D341Med (cell line): ENCODE measurements at places on chromosomes 2 and 18.

- DNase-seq = no peak
Observed at GRCh38 chr2:216389570-216389969, 17.3 kb upstream of the MARCHF4 start.

DNA sequence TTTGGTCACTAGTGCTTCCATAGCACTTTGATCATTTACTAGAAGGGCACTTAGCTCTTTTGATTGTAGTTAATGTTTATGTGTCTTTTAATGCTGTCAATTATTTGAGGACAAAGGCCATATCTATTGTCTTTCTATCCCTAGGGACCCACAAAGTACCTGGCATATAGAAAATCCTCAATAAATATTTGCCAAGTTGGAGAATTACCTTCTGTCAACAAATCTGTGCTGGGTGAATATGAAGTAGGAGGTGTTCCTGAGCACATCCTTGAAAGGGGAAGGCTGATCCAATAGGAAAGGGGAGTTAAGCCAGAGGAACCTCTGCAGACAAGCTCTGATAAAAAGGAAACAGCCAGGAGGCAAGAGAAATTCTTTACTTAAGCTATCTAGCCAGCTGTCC is 8.2 kb downstream of the DPP4 start:
- DNase-seq = no peak

- DNase-seq = no peak
Observed at GRCh38 chr2:236691799-236692167, 122.2 kb downstream of the ACKR3 start.

DNA sequence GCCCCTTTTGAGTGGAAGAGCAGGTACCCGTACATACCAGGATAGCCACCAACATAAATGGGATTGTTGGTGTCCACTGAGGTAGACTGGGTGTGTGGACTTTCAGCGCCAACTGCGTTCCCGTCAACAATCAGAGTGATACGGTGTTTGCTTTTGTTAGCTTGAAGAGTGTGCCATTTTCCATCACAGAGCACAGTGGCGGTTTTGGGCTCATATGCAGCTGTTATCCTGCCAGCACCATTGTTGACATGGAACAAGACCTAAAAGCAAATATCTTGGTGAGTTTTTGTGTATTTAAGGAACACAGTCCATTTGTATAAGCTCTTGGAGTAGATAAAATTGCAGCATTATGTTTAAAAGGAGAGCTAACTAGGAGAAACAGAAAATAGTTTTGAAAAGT is 174.5 kb downstream of the LAMA1 start:
- no peak for DNase-seq

DNA sequence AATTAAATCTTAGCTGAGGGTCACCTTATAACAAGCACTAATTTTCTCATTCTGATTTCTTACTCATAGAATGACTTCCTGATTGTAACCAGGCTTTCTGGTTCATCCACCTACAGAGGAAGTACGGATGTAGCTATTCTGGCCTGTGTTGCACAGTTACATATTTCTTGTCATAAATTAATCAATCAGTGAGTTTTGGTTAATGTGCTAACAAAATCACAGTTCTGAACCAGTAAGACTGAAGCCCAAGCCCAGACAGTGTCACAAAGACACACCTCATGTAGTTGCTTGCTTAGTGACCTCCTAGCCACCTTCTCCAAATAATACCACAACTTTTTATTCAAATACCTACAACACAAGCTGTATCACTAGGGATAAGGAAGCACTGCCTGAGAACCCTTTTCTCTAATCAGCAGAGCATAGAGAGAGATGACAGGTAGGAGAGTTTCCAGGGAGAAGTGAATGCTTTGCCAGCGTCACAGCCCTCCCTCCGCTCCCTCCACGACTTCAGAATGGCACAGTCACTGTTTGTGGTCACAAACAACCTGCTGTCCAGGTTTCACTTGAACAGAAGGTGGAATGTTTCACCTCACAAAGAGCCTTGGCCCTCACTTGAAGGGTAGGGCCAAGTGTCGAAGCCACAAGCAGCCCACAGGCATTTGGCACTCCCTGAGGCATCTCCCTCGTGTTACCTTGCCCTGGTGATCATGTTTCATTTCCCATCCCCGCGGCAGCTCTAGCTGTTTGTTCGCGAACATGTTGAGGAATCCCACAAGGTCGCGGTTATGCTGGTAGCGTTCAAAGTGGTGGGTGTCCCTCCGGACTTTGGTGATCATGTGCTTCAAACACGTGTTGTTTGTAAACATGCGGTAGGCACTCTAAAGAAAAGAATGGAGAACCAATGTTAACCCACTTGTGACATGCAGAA is 120.8 kb upstream of the STK17B start:
- no peak for DNase-seq

- DNase-seq = no peak
Observed at GRCh38 chr2:127913808-127914457, 28.2 kb upstream of the AMMECR1L start.

DNA sequence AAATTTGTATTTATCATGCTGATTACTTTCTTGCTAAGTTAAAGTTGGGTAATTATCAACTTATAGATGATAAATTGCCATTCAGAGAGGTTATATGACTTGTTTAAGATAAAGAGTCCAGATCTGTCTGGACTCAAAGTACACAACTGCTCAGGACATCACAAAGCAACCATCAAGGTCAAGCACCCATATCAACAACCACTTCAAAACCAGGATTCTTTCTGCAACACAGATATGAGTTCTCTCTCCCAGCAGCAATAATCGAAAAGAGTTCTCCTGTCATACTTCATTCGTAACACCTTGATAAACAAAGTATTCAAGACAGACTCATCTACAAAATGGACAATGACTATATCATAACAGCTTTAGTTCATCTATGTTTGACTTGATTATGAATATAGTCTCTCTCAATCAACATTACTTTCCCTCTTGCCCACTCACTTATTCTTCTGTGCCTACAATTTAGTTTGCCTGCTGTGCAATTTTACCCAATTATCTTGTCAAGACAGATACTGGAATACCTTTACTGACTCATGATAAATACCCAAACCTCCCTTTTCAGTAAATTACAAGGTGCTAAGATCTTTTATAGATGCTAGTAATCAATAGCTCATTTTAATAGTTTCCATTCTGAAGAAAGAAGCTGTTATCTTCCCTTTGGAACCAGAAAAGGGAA is 281.8 kb downstream of the NBAS start:
- no peak for DNase-seq

GRCh38 chr2:100518801-100519200 is 44.0 kb upstream of the PDCL3 start:
- no peak for DNase-seq

DNA sequence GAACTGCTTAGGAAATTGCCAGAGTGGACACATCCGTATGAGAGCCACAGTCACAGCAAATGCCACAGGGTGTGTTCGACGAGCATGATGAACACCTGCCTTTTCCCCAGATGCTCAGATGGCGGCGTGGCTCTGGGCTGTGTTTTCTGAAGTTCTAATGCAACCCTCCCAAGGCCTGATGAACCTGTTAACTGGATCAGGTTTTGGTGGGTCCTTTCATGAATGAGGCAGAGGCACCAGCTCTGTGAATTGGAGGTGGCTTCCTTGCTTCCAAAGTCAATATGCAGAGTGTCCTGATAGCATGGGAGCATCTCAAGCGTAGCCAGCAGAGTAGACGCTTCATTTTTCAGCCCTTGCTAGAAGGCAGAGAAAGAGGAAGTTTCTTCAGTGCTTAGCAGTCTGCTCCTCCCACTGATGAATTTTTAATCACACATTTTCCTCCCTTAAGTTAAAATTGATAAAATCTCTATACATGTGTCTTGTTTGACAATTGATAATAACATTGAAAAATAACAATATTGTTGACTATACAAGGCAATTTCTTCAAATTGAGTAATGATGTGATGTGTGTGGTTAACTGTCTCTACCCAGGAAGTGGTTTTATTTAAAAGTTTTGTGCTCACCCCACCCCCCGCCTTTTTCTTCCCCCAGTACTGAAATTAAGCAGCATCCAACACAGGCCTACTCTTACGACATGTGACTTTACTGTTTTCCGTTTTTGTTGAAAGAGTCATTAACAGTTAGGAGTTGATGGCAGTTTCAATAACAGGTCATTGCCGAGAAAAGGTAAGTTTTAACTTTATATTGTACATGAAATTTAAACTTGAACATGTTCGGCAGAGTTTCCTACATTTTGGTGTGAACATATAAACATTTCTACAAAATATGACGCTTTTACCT is at the start of gene ARHGAP15:
Gene ARHGAP15 (plus strand): TSS at position 739 of the 900 bp plus-strand sequence.
- no peak for DNase-seq

GRCh38 chr18:74694436-74694835 is 96.8 kb downstream of the ZNF407 start:
- DNase-seq = no peak

DNA sequence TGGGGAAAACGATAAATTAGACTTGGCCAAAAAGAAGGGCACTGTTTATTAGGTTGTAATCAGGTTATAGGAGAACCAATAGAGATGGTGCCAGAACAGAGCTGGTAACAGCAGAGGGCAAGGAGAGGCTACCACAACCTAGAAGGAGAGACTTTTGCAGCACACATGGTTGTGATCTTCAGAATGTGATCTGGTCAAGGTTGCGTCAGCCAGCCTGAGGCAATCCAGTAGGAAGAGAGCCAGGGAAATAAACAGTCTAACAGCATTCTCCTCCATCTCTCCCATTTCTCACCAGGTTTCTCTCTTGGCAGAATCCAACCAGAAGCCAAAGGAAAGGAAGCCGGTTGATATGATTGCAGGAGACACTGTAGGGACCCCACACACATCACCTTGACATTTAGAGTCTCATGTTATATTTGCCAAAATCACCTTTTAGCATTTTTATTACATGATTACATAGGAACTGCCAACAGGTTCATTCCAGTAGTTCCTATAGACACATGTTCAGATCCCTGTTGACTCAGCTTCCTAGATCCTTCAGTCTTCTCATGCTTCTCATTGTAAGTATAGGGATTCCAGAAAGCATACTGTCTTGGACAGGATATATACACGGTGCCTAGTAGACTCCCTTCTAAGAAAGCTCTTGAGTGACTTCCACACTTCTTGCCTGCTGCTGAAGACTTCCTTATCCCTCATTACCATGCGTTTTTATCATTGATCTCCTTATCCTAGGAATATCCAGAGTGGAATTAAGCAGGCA is 17.6 kb upstream of the SPATS2L start:
- no peak for DNase-seq

- no peak for DNase-seq
Observed at GRCh38 chr2:66701251-66701650, 266.3 kb downstream of the MEIS1 start.

DNA sequence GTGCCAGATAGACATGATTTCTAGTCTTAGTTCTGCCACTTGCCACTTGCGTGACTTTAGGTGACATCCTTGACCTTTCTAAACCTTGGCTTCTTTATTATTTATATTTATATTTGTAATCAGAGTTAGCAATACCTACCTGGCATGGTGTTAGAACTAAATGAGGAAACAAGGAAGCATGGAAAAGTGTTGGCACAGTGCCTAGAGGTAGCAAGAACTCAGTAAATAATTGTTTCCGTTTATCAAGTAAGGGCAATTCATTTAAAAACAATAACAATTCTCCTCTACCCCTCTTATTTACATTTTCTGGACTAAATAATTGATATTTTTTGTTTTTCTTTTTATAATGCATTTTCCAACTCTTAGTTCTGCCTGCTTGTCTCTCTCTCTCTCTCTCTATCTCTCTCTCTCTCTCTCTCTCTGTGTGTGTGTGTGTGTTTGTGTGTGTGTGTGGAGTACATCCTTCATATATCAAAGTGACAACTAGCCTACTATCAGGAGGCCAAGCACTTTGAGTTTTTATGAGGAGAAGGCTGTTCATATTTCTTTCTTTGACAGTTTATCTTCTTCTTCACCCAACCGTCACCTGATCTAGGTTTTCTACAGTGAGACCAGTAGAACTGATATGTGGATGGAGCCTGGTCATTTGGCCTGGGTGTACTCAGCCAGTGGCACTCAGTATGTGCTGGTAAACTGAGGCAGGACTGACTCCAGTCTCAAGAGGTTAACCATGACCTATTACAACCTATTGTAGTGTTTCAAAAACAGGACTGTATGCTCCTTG is 134.5 kb downstream of the LRRTM1 start:
- no peak for DNase-seq

GRCh38 chr2:24453379-24454073 is 37.5 kb upstream of the NCOA1 start:
- DNase-seq = no peak

DNA sequence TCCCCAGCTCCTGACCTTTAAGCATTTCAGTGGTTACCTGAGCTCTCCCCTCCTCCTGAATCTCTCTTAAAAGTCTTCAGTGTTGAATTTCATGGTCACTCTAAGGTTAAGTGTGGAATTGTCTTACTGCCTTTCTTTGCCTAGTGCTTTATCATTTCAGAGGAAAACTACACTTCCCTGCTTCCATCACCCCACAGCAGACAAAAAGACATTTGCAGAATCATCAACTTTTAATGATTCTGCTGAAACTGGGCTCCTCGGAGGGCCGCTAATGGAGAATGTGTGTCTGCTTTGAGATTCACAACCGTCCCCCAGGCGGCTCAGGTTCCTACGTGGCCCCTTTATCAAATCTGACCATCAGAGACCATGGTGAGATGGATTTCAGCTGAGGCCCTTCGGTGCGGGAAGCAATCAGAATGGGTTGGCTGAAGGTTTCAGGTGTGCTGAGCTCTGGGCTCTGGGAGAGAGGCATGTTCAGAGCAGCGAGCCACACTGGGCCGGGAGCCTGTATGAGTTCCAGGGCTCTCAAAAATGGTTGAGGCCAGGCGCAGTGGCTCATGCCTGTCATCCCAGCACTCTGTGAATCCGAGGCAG is 41.9 kb upstream of the TBC1D8 start:
- no peak for DNase-seq

- no peak for DNase-seq
Observed at GRCh38 chr2:46612675-46613074, 133.3 kb downstream of the TMEM247 start.
